ENCODE measurements at places on chromosomes 16 and 17. TPM values are rescaled to one million over a fixed set of nuclear protein-coding genes. Genes with fewer than 3 reads are reported as not detected.

- DNase-seq: peak; percentile 87
Measured at GRCh38 chr16:1102921-1103635, 7.0 kb upstream of the C1QTNF8 start.

DNA sequence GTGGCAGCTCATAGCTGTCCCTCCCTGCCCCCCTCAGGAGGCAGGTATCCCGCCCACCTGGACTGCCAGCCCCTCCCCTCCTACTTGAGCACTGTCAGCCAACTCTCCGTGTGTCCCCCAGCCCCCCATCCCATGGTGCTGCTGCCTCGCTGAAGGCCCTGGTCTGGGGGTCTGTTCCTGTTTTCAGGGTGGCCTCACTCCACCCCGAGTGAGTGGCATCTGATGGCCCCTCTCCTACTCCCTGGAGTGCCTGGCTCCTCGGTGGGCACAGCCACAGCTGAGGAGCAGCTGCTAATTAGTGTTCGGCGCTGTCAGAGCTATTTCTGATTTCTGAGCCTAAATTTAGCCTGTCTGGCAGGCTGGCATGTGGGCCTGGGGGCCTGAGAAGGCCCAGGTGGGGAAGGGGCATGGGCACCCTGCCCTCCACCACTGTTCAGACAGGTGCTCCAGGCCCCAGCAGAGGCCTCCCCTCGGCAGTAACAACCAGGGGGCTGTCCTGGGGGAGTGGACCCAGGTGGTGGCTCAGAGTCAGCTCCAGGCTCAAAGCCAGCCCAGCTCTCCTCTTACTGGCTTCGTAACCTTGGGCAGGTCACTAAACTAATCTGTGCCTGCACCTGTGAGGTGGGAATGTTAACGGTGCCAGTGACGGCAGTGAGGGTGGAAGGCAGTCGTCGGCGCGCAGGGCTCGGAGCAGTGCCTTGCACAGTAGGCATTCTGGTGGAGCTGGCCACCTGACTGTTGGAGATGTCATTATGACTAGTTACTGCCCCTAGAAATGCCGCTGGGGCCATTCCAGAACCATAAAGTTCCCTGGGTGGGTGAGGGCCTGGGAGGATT lies 6.5 kb downstream of the FMNL1 start:
- no peak for DNase-seq

The MAPT gene
- 2.2 TPM for total RNA-seq

DNA sequence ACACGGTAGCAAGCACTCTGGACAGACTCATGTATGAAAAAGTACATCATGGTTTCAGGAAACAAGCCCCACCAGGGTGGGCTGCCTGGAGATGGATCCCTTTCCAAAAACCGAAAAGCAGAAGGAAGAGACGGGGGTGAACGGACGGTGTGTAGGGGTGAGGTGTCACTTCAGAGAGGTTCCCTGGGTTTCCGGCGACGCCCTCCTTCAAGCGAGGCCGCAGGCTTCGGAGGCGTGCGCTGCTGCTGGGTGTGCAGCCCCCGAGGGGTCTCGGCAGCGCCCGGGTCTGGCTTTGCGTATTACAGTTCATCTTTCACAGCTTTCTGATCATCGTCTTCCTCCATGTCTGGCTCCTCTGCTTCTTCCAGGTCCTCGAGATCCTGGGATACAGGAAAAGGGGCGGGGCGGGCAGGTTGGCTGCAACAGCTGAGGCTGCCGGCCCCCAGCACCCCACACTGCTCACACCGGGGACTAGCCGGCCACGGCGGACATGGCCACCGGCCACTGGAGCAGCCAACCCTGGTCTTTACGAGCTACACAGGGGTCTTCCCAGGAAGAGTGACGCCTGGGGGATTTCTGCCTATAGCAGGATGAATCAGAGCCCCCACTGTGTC lies 9.0 kb upstream of the PPP1R27 start:
- DNase-seq: no peak

GRCh38 chr17:46976626-46977270 lies 2.3 kb downstream of the RPRML start:
- DNase-seq: no peak
